ENCODE measurements at places on chromosomes 2 and 18.

DNA sequence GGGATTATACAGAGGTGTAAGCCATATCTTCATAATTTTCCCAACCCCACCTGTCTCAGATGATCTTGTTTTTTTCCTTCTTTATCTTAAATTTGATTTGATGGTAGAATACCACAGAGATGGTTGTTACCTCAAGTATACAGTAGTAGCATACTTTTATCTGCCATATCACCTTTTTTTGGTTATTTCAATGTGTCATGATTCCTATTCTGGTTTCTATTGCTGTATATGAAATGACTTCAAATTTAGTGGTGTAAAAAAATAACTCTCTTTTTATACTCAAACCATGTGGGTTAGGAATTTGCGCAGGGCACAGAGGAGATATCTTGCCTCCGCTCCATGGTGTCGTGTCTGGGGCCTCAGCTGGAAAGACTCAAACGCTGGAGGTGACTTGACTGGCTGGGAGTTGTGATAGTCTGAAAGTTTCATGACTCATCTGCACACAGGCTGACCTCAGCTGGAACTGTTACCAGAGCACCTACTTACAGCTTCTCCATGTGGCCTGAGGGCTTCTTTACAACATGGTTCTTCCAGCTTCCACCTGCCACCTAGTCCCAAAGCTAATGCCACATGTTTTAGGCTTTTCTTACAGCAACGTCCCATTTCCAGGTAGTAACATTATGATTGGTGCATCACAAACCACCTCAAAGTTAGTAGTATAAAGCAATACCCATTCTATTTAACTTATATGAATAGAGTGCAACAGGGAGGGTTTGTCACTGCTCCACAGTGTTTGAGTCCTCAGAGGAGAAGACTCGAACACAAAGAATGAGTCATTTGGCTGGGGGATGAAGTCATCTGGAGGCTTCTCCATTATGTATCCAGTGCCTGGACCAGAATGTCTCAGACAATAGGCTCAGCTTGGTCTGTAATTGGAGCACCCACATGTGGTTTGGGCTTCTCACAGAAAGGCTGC lies 82.3 kb upstream of the XPO1 start:
- DNase-seq = no peak

GRCh38 chr18:77433076-77433475 lies 183.4 kb downstream of the GALR1 start:
- no peak for DNase-seq

GRCh38 chr2:215019521-215020145 lies 118.8 kb downstream of the ABCA12 start:
- DNase-seq = no peak

DNA sequence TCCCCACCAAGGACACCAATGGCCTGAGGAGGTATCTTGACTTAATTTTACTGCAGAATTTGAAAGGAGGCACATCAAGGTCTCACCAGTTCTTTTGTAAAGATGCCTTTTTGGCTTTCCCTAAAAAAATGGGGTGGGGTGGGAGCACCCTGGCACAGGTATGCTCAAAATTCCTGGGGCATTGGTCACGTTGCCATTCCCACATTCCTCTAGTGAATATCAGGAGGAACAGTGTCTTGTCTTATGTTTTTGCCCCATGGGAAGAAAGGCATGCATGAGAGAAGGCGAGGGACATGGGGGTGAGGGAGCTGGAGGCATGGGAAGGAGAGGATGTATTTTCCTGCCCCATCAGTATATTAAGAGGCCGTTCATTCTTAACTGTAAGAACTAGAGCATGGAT lies 275.3 kb downstream of the CMPK2 start:
- DNase-seq = no peak

- DNase-seq = no peak
Measured at GRCh38 chr18:6757931-6758330, 28.4 kb downstream of the ARHGAP28 start.

GRCh38 chr2:242056785-242057184 lies 187.3 kb downstream of the RTP5 start:
- DNase-seq = no peak

GRCh38 chr18:36284671-36285295 lies 12.7 kb upstream of the FHOD3 start:
- no peak for DNase-seq

- DNase-seq = no peak
Measured at GRCh38 chr2:28032816-28033215, 142.3 kb downstream of the BABAM2 start.

DNA sequence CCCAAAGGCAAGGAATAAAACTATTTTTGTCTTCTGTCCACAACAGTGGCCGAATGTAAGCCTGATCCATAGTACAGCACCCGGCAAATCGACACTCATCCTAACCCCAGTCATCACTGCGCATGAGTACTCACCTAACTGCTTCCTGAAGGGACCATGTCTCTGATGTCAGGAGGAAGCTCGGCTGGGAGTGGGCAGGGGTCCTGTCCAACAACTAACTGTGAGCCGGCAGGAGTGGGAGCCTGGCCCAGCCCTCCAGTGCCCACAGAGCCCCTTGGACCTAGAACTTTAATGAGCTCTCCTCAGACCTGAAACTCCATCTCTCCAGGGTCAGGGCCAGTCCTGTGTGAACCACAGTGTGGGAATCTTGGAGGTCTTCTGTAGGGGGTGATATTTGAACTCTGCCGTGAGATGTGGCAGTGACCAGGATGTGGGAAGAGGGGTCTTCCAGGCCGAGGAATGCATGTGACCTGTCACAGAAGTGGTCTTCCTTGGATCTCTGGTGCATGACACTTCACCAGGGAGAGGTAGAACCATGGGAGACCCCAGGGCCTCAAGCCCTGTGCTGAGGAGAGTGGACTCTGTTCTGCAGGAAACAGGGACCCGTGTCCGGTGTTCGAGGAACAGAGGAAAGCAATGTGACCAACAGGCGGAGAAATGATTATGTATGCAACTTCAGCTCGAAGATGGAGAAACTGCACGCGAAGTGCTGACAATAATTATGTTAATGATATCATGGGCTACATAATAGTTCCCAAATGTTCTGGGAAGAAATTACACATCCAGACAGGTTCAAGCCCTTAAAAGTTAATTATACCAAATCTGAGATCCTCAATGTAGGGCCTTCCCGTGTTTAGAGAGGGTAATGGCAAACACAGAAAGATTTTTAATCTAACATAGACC lies 240.1 kb upstream of the HDAC4 start:
- DNase-seq = no peak

DNA sequence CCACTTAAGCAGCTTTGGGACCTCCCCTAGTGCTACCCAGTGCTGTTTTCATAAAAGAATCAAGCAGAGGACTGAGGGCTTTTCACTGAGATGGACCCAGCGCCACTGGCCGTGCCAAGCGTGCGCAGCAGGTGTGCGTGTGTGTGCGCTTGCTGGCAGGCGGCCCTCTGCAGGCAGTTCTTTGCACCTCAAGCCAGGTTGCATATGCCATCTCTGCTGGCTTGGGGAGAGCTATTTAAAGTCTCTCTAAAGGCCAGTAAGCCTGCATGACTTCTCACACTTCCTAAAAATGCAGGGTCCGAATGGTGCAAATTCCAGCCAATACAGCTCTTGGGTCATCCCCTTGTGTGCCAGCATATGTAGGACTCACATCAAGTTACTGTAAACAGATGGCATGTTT lies 255.5 kb downstream of the RNF152 start:
- no peak for DNase-seq

- DNase-seq = no peak
Measured at GRCh38 chr18:36203360-36203895, 16.1 kb downstream of the MOCOS start.

- no peak for DNase-seq
Measured at GRCh38 chr2:39805936-39806608, 27.0 kb upstream of the THUMPD2 start.

DNA sequence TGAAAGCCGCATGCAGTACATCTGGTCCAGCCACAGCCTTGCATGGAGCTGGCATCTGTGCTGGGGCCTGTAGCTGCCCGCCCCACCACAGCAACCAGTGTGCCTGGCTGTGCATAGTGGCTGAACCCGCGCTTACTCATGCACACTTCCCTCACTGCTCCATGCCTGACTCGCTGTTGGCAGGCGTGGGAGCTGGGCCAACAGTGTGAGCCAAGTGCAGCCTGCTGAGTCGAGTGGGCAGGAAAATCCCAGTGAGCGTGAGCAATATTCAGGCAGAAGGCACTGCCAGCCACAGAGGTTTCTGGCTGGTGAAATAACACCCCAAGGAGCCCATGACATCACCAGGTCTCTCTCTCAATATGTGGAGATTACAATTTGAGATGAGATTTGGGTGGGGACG lies 1674.1 kb upstream of the TMEFF2 start:
- no peak for DNase-seq

- DNase-seq = peak; percentile 1
Measured at GRCh38 chr2:10717628-10718027, 3.8 kb upstream of the ATP6V1C2 start.

Measured in hippocampal formation (tissue), 2 donors.